Right forelimb (tissue), 1 donor: ENCODE measurements at places on chromosomes 5 and 9.

GRCh38 chr5:27571681-27572080 lies 533.3 kb upstream of the CDH9 start:
- DNase-seq, result no peak

- no peak for DNase-seq
These were observed 3.6 kb downstream of the LURAP1L start for GRCh38 chr9:12778389-12778788.

- DNase-seq, result no peak
These were observed 586.9 kb downstream of the CCDC171 start for GRCh38 chr9:16139774-16140173.

DNA sequence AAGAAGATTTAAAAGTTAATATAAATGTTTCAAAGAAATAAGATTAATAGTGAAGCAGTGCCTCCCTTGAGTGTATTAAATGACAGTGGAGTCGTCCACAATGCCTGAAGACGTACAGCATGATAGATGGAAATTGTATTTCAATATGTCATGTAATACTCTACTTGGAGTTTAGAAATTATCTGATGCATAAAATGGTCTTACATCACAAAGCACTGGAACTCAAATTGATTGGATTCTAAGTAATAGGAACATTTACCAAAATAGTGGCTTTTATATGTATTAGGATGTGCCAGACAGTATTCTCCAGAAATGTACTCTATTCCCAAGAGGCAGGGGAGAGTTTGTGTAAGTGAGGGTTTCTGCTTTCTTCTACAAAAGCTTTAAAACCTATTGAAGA lies 49.4 kb downstream of the CDH10 start:
- DNase-seq, result no peak

- no peak for DNase-seq
These were observed 109.0 kb downstream of the DPYSL3 start for GRCh38 chr5:147400881-147401280.

- DNase-seq, result no peak
These were observed 98.4 kb upstream of the CPLX2 start for GRCh38 chr5:175772747-175773533.

- no peak for DNase-seq
These were observed 130.9 kb downstream of the DIRAS2 start for GRCh38 chr9:90511711-90512110.
